ENCODE measurements at places on chromosomes 2 and 18.
A peak's percentile ranks its signal among the peaks of the same experiment; 100 is the strongest.

GRCh38 chr2:61210332-61210981, 48.5 kb downstream of the C2orf74 start:
- no peak for DNase-seq

- no peak for DNase-seq
These were observed 213.8 kb downstream of the BCL2 start for GRCh38 chr18:63105636-63106316.

GRCh38 chr2:233247116-233247515, 4.4 kb upstream of the ATG16L1 start:
- no peak for DNase-seq

DNA sequence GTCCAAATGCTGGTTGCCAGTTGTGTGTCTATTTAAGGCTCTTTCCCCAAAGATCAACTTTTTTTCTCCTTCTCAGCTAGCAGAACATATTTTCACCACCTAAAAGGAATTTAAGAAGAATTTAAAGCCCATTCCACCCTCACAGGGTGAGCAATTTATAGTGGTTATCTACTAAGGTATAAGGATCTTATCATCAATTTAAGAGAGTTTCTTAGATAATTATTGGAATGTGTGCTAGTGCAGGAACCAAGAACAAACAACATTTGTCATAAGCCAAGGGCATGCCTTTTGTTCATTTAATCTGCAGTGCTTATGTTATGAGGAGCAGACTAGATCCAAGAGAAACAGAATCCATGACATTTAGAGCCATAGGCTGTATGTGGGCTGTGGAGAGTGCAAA, 37.2 kb downstream of the NLRC4 start:
- DNase-seq = no peak

GRCh38 chr2:112718863-112719370, 1.9 kb upstream of the NT5DC4 start:
- DNase-seq = no peak

- DNase-seq = no peak
These were observed 75.2 kb downstream of the KLHL29 start for GRCh38 chr2:23460228-23460627.

DNA sequence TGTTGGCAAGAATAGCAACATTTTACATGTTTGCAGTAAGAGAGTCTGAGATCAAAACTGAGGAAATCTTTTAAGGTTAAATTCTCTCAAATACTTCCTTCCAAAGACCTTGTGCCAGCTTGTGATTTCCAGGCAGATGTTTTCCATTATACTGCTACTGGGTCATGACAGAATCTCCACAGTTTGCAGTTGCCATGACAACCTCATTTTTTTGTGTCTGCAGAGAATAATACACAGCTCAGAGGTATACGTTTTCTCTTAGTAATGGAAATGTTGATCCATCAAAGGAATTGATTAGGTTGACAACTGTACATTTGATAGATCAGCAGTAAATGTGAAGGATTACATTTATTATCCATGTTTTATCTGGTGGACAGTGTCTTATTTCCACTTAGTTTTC, 29.1 kb upstream of the CSRNP3 start:
- DNase-seq = no peak

- no peak for DNase-seq
These were observed 394.5 kb downstream of the DLGAP1 start for GRCh38 chr18:4060427-4061281.

DNA sequence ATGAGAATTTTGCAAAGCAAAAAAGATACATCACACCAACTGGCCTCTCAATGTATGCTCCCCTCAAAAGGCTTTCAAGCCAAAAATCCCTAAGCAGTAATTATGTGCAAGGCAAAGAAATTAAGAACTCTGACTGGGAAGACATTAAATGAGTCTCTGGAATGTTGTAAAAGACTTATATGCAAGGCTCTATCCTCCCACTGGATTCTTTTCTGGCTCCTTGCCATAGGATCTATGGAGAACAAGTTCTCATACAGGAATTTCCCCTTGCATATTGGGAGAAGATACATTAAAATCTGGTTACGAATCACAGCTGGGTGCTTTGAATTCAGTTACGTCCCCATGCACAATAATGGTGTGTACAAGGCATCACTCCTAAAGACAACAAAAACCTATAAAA, 73.4 kb upstream of the ATL2 start:
- DNase-seq = no peak

GRCh38 chr2:17892770-17893534, 14.5 kb downstream of the KCNS3 start:
- DNase-seq = no peak

DNA sequence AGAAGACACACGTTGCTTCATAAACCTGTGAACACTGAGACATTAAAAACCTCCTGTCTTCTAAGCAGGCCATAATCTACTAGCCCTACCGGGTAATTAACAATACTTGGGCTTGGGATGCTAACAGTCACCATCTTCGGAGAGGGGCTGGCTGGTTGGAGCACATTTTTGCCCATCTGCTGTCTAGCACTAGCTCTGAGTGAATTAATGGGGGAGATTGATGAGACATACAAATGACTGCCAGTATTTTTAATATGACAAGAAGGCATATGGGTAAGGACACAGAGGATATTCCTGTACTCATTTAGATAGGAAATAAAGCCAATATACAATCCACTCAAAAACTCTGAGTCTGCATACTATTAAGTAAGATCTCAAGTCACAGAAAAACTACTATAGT, 651.6 kb upstream of the SOX11 start:
- no peak for DNase-seq

GRCh38 chr2:104853534-104854497, at the start of gene POU3F3:
POU3F3 (plus strand) TSS chr2:104854115; CDS start chr2:104855511, 1,396 bp downstream.
- no peak for DNase-seq

- no peak for DNase-seq
These were observed 87.9 kb downstream of the MEIS1 start for GRCh38 chr2:66522611-66523376.

- no peak for DNase-seq
These were observed 15.9 kb upstream of the ATP6V1B1 start for GRCh38 chr2:70919672-70920366.

- no peak for DNase-seq
These were observed 112.5 kb upstream of the GPC1 start for GRCh38 chr2:240322991-240323390.

DNA sequence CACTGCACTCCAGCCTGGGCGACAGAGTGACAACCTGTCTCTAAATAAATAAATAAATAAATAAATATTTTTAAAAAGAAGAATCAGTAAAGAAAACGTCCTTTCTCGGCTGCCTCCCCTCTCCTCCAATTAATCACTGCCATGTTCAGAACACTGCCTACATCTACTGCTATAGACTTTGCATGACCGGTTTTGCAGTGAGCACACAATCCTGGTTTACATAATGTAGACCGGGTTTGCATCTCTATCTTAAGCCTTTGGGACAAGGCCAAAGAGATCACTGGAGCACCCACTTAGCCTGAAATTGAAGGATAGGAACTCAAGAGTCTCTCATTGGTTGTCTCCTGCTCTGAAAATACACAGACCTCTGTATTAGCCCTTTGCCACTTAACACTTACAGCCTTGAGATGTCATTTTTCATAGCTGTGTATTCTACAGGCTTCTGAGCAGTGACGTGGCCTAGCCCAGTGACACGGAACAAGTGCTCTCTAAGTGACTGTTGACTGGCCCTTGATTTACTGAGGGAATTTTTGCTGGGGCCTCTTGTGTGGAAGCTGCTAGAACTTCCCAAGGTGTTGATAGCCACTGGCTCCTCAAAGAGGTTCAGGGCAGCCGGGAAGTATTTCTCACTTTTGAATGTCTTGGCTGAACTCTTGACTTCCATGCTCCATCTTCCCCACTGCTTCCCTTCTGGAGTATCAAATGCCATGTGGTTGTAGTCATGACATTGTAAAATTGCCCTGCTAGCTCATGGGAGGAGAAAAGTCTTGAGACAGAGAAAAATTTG, 45.3 kb upstream of the CCBE1 start:
- peak; percentile 57 for DNase-seq

DNA sequence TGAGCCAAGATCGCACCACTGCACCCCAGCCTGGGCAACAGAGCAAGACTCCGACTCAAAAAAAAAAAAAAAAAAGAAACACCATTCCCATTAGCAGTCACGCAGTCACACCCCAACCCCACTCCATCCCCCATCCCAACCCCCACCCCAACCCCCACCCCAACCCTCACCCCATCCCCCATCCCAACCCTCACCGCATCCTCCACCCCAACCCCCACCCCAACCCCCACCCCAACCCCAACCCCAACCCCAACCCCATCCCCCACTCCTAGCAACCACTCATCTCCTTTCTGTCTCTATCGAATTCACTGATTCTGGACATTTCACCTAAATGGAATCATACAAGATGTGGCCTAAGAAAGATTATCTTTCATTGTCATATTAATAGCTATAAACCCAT, 25.9 kb upstream of the ATP9B start:
- no peak for DNase-seq

GRCh38 chr18:58045242-58046092, 1.4 kb downstream of the NEDD4L start:
- peak; percentile 50 for DNase-seq

DNA sequence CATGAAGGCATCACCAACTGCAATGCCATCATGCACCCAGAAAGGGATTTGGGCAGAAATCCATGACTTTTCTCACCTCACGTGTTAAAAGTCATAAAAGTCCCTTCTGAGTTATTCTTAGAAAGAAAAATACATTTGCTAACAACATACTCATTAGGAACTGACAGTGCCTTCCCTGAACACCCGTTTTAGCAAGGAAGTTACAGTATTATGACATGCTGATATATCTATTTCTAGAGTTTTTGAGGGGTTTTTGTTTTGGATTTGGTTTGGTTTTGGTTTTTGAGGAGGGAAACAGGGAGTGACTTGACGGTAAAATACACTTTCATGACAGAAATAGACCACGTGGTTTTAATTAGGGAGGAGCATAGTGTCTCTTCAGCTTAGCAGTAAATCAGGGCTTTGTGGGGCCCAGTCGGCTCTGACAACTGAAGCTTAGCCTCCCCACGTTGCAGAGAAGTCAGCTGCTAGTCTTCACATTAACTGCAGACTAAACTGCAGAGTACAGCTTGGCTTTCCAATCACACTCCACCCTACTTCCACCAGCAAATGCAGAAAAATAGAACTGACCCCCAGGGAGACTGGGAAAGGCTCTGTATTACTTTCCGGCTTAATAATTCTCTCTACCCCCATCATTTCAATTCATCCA, 141.4 kb downstream of the FAM124B start:
- no peak for DNase-seq

GRCh38 chr2:133667085-133667484, 98.8 kb upstream of the NCKAP5 start:
- no peak for DNase-seq

GRCh38 chr2:76839826-76840225, 682.4 kb downstream of the LRRTM4 start:
- no peak for DNase-seq

- DNase-seq = no peak
These were observed 637 bp upstream of the SFT2D3 start for GRCh38 chr2:127700527-127701192.

DNA sequence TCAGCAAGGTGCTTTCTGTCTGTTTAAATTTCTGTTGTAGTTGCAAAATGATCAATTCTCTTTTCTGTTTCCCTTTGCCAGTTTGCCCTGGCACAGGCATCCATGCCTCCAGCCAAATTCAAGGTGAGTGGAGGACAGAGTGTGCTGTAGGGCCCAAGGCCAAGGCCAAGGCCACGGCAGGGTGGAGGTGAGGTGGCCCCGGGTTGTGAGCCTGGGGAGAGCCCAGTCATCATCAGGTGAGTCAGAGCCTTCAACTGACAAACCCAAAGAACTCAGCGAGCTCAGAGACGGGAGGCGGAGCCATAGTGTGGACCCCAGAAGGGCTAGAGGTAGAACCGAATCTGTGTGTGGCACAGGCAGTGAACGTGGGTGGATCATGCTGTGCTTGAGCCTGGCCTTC, 55.7 kb downstream of the BCL2L11 start:
- no peak for DNase-seq

- DNase-seq = no peak
These were observed 267.6 kb downstream of the BCL2 start for GRCh38 chr18:63051928-63052327.

DNA sequence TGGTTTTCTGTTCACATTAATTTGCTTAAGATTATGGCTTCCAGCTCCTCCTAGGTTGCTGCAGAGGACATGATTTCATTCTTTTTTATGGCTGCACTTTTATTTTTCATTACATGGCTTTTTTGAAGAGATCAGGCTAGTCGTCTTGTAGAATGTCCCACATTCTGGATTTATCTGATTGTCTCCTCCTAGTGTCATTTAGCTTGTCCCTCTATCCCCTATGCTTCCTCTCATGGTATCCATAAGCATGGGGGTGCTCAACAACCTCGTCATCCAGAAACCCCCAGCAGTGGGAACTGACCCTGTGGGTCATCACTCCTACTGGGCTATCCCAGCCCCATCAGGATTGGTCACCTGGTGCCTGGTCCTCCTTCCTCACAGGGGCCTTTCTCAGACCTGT, 49.6 kb downstream of the SERTAD2 start:
- DNase-seq = no peak

- no peak for DNase-seq
These were observed 196.8 kb downstream of the EXOC6B start for GRCh38 chr2:72629062-72629461.

DNA sequence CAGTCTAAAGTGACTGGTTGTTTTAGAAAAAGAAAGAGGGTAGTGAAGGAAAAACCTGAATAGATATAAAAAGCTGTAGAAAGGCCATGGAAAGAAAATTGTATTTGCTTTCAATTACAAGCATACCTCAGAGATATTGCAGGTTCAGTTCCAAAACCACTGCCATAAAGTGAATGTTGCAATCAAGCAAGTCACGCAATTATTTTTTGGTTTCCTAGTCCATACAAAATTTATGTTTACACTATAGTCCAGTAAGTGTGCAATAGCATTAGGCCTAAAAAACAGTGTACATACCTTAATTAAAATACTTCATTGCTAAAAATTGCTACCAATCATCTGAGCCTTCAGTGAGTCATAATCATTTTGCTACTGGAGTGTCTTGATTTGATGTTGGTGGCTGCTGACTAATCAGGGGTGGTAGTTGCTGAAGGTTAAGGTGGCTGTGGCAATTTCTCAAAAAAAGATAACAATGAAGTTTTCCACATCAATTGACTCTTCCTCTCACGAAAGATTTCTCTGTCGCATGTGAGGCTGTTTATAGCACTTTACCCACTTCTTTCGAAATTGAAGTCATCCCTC, 2003.8 kb upstream of the PIK3C3 start:
- DNase-seq = no peak

All from NCI-H187 treated with DMSO at 0.1 percent for 48 hours (cell line).